GM12891 (cell line): ENCODE measurements at places on chromosomes 7 and 10.

DNA sequence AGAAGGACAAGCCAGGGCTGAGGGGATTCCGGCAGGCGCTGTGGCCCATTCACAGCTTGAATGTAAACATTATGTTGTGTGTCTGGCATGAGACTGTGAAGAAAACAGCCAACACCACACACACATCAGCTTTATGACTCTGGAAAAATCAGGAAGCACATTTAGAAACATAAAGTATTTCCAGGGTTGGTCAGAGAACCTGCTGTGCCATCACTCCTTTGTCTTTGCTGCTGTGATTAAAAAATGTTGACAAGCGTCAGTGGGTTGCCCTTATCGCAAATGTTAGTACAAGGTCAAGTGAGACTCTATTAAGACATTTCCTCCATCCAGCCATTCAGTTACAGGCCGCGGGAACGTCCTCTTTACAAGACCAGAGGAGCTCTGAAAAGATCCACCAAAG lies 95.4 kb downstream of the TAX1BP1 start:
- no peak for DNase-seq

DNA sequence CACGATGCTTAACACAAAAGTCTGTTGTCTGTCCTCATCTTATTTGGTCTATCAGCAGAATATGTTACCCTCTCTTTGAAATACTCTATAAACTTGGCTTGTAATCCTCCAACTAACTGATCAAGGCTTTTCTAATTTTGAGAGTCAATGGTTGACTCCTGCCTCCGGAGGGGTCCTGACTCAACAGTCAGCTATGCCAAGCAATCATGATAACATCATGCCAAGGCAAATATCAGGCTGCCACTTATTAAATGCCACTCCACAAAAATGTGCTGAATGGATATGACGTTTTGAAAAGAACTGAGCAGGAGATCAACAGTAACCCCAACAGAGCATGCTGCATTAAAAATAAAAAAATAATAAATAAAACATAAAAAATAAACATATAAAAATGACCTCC lies 116.1 kb downstream of the PARD3 start:
- DNase-seq, result no peak

GRCh38 chr10:122347170-122347841 lies 27.2 kb upstream of the PLEKHA1 start:
- no peak for DNase-seq

GRCh38 chr10:59536167-59537014 lies 173.3 kb downstream of the SLC16A9 start:
- DNase-seq, result no peak

GRCh38 chr7:3103614-3104398 lies 60.1 kb upstream of the CARD11 start:
- DNase-seq, result no peak

DNA sequence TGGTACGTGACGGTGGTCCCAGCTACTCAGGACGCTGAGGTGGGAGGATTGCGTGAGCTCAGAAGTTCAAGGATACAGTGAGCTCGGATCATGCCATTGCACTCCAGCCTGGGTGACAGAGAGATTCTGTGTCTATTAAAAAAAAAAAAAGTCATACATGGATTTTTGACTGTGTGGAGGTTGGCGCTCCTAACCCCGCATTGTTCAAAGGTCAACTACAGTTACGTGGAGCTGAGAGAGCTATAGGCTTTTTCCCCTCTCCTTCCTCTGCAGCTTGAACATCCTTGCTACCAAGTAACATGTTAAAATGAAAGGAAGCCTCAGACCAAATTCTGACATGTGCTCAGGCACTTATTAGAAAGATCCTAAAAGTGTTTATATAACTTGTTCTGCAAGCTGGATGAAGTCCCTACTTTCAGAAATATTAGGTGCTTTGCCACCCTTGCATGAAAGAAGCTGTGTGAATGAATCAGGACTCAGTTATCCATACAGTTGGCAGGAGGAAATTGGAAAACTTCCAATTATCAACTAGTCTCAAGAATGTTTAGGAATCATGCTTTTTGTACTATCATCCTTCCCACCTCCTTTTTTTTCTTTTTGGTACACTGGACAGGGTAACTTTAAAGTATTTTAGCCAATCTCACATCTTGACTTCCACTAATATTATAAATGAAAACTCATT lies 12.5 kb upstream of the ST7 start:
- DNase-seq, result no peak

DNA sequence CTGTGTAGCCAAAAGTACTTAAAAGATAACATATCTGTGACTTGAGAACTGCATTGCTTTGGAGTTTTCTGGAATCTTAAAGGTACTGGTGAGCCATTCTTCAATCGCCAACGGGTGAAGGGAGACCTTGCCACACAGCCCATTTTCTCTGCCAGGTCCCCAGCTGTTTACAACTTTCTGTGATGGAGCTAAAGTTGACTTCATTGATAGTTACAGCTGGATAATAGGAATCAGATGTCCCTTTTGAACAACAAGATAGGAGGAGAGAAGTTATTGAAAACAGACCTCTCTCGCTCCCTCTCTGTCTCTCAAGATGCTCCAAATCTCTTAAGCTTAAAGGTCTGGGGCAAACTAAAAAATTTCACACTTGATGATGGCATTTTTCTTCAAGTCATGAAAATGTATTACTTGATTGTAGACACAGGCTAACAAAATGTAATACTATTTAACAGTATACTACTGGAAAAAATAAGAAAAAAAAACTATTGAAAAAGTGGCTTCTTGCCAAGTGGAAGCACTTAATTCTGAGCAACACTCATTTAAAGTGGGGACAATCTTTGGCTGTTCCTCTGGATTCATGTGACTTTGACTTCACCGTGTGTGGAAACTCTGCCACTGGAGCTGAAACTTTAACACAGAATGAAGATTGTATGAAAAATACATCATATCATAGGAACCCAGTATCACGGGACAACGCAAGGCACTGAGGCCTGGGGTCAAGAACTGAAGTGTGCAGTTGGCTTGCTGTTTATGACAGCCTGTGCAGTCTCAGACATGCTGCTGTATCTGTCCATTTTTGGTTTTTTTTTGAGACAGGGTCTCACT lies 78.4 kb upstream of the AFAP1L2 start:
- DNase-seq, result no peak

DNA sequence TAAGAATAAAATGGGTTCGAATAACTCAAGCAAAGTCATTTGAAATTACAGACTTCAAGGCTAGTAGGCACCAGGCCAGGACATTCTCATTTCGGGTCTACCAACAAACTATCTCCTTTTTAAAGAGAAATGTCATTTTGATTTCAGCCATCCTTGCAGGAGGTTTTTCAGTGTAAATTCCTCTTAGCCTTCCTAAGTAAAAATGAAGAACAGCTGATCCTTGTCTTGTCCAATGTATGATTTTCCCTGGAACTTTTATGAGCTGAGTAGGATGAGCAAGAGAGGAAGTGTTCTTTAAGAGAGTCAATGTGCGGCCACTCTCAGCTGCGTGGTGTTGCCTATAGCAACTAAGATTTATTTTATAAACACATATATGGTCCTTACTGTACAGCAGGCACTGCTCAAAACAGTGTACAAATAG lies 110.1 kb downstream of the PLCE1 start:
- no peak for DNase-seq

DNA sequence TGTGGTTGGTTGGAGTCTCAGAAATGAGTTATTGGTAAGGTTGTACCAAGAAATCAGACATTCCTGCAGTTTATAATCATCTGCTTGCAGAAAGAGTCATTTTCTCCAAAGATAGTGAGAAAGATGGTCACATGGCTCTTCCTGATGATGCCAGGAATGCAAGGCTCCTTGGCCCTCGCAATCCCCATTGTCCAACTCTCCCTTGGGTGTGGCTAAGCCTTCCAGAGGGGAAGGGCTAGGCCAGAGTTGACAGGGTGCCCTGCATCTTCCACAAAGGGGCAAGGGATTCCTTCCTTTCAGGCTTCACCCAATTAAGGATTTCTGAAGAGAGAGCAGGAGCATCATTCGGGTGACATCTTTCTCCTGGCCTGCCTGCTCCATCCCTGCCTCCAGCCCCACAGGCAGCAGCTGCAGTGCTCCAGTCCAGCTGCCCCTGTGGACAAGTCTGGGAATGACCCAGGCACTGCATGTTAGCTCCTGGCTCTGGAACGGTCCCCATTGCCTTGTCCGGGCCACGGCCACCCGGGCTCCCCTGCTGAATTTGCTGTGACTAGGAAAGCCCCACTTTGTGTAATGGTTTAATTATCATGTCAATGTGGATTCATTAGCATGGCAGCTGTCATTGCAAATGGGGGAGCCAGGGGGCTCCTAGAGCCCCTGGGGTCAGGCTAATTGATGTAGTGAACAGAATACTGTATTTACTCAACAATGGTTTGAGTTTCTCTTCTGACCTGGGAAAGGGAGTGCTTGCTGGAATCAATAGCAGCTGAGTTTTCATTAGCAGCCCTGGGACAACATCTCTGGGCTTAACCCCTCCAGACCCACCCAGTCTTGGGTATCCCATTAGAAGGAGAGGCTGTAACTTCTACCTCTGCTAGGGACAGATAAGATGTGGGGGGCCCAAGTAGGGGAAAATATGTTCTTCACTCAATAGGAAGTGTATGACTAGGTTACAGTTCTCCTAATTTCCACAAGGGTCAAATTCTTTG lies 112.6 kb upstream of the TBX20 start:
- no peak for DNase-seq

- DNase-seq, result no peak
Measured at GRCh38 chr10:73998623-73998928, 660 bp downstream of the VCL start.
